ENCODE measurements at places on chromosomes 2 and 18. TPM values are rescaled to one million over a fixed set of nuclear protein-coding genes. Genes with fewer than 3 reads are reported as not detected.

Gene SERPINB11
- total RNA-seq, result not detected

Gene TMEM247
- total RNA-seq, result not detected

Gene C1GALT1C1L
- 0.95 TPM for total RNA-seq

Gene AMER3
- not detected for total RNA-seq

Gene PRSS56
- not detected for total RNA-seq

Gene ZSWIM2
- total RNA-seq, result not detected

Gene PGAP1
- total RNA-seq, result 15.3 TPM

Gene PSD4
- 16.9 TPM for total RNA-seq

Gene DNAH6
- total RNA-seq, result 0.85 TPM

Gene FBXO36
- 2.4 TPM for total RNA-seq

Gene SRD5A2
- not detected for total RNA-seq

Gene LIMS4
- 24.6 TPM for total RNA-seq

All from thoracic aorta (tissue), 2 donors.